Gastroesophageal sphincter (tissue), 4 donors: ENCODE measurements at places on chromosomes 1 and 21.

- no peak for ATAC-seq
These were observed 39.1 kb upstream of the NHLH2 start for GRCh38 chr1:115879977-115880376.

DNA sequence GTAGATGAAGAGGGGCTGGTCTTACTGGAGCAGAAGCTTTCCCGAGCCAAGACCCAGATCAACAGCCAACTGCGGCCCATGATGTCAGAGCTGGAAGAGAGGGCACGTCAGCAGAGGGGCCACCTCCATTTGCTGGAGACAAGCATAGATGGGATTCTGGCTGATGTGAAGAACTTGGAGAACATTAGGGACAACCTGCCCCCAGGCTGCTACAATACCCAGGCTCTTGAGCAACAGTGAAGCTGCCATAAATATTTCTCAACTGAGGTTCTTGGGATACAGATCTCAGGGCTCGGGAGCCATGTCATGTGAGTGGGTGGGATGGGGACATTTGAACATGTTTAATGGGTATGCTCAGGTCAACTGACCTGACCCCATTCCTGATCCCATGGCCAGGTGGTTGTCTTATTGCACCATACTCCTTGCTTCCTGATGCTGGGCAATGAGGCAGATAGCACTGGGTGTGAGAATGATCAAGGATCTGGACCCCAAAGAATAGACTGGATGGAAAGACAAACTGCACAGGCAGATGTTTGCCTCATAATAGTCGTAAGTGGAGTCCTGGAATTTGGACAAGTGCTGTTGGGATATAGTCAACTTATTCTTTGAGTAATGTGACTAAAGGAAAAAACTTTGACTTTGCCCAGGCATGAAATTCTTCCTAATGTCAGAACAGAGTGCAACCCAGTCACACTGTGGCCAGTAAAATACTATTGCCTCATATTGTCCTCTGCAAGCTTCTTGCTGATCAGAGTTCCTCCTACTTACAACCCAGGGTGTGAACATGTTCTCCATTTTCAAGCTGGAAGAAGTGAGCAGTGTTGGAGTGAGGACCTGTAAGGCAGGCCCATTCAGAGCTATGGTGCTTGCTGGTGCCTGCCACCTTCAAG lies 57.3 kb downstream of the LAMC2 start:
- peak; percentile 70 for ATAC-seq

GRCh38 chr21:15001857-15002606 lies 62.8 kb downstream of the NRIP1 start:
- no peak for ATAC-seq

- ATAC-seq, result peak; percentile 50
These were observed 3.5 kb upstream of the PIGV start for GRCh38 chr1:26784023-26784871.

DNA sequence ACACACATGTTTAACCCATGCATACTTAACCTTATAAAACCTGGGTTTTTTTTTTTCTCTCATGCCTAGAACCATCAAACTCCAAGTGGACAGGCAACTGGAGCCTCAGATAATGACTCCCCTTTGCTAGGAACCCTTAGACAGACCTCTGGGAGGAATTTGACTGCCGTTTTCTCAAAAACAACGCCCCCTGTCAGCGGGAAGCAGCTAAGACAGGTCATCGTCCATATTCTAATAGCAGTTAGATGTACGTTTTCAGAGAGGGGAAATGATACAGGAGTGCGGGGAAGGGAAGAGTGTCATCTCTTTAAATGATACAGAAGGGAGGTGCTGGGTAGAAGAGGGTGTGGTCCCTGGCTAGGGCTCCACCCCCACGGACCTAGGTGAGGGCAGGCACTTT lies 34.7 kb downstream of the LRRC3 start:
- no peak for ATAC-seq
